Head of caudate nucleus (tissue), 42 donors: ENCODE measurements at places on chromosomes 11 and 22.

- no peak for DNase-seq
Observed at GRCh38 chr22:37505989-37506388, 13.2 kb downstream of the CARD10 start.

DNA sequence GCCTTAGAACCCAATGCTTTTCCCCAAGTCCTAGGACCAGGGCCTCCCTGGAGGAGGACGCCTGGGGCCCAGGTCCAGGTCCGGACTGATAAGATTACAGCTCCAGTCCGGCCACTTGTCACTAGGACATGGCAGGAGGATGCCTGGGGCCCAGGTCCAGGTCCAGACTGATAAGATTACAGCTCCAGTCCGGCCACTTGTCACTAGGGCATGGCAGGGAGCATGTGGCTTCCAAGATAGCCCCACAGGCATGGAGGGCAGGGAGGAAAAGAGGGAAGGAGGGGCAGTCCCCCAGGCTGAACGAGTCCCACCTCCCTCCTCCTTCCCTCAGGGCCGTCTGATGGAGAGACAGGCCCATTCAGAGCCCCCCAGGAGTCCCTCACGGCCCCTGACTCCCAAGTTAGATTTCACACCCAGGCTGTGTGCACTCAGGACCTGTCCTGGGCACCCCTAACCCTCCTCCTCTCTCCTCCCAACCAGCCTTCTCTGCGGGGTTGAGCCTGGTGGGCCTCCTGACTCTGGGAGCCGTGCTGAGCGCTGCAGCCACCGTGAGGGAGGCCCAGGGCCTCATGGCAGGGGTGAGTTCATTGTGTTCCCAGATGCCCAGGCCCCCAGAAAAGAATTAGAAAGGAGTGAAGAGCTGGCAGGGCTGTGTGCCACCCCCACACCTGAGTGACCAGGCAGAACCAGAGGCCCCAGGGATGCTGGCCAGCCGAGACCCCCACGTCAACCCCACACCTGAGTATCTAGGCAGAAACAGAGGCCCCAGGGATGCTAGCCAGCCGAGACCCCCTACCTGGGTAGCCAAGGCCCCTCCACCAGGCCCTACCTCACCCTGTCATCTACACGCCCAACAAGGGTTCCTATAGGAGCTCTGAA is 2.1 kb downstream of the TSPAN32 start:
- DNase-seq, result no peak

DNA sequence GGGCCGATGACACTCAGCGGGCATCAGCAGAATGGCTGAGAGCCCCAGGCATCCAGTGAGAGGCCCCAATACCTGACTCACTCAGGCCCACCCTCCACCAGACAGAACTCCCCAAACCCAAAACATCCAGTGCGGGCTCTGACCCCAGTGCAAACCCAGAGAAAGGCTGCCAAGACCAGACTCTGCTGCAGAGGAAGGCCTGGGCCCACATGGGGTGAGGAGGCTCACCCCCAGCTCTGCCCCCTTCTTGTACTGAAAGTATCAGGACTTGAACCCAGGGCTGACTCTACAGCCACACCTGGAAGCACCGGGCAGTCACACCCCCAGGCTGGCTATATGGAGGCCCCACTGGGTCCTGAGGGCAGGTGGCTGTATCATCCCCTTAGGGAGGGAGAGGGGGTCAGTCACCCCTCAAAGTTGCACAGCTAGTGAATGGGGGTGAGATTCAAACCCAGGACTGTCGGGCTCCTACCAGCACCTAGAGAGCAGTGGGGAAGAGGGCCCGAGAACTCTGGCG is 49.3 kb downstream of the IGLL1 start:
- no peak for DNase-seq

- no peak for DNase-seq
Observed at GRCh38 chr11:59192446-59193020, 20.2 kb downstream of the MPEG1 start.

DNA sequence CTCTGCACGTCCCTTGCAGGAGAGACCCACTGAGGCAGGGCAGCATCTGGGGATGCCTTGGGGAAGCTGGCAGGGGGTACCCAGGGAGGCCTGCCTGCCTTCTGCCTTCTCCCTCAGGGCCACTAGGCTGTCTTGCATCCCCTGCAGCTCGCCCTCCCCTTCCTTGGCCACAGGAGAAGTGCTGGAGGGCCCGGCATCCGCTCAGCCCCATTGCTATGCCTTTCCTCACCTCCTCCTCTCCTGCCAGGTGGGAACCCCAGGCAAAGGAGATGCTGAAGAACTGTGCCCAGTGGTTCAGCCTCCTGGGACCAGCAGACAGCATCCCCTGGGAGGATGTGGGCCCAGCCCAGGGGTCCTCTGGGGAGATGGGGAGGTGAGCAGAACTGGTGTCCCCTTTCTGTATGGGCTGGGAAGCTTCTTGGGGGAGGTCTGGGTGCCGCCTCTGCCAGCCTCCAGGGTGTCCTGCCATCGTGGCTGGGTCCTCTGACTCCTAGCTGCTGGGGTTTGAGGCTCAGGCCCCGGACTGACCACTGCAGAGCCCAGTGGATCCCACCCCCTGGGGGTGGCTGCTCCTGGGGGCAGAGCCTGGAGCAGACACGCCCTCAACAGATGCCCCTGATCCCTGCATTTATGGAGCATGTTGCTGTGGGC is 20.6 kb downstream of the MRGPRG start:
- no peak for DNase-seq

- no peak for DNase-seq
Observed at GRCh38 chr22:29621761-29622526, 18.5 kb downstream of the NF2 start.

DNA sequence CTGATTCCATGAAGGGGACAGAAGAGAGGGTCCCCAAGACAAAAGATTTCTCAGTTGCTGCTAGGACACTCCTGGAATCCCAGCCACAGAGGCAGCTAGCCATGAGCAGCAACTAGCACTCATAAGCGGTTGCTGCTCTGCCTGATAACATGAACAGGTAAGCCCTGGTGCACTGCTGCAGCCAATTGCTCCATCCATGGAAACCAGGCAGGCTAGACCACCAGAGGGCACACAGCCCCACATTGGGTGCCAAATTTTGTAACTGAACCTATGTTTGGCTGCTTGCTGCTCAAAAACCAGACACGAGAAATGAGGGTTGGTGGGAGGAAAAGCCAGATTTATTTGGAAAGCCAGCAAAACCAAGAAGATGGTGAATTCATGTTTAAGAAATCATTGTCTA is 21.9 kb upstream of the QSER1 start:
- DNase-seq, result no peak

GRCh38 chr11:46895821-46896220 is 22.5 kb downstream of the LRP4 start:
- peak; percentile 55 for DNase-seq

GRCh38 chr11:70872955-70873735 is 379.2 kb downstream of the SHANK2 start:
- DNase-seq, result no peak

- peak; percentile 40 for DNase-seq
Observed at GRCh38 chr11:135075740-135076139, 663.7 kb upstream of the B3GAT1 start.

DNA sequence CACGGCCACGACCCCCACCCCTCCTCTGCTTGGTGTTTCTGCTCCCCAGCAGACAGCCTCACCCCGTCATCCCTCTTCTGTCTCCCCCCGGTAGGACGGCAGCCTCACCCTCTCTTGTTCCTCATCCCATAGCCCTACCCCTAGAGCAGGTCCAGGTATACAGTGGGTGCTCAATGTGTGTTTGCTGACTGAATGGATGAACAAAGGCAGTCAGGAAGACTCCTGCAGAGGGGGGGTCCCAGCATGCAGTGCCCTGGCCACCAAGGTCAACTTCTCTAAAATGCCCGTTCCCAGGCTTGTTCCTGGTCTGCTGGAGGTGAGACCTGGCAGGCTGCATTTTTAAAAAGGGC is 34.7 kb upstream of the FADD start:
- DNase-seq, result no peak

- no peak for DNase-seq
Observed at GRCh38 chr22:33898121-33898520, 22.2 kb downstream of the LARGE1 start.

DNA sequence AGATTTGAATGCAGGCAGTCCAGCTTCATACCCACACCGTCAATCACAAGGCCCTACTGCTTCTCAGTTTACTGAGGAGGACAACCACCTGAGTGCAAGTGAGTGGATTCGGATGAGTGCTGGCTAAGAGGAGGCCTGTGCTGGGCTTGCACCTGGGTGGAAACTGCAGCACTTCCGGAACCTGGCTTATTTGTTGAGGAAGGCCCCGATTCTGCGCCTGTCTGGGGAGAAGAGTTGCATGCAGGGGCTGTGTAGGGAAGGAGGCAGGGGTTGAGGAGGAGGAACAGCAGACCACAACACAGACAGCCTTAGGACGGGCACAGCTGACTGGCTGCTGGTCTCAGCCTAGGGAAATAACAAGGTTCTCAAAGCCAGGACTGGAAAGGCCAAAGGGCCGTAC is 20.8 kb downstream of the ABTB2 start:
- no peak for DNase-seq

DNA sequence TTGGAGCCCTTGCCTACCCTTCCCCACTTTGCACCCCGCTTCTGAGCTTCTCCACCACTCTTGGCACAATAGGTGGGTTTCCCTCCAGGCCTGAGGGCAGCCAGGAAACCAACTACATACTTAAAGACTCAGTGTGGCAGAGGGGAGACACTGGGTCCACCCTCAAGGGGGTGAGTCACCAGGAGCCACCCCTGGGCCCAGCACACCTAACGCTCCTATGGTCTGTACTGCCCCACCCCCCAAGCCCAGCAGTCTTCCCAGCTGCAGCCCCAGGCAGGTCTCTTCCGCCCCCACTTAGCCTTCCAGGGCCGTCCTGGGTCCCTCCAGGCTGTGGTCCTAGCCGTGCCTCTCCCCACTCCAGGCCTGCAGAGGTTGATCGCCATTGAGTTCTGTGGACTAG is 3.2 kb upstream of the TMPRSS13 start:
- DNase-seq, result no peak

DNA sequence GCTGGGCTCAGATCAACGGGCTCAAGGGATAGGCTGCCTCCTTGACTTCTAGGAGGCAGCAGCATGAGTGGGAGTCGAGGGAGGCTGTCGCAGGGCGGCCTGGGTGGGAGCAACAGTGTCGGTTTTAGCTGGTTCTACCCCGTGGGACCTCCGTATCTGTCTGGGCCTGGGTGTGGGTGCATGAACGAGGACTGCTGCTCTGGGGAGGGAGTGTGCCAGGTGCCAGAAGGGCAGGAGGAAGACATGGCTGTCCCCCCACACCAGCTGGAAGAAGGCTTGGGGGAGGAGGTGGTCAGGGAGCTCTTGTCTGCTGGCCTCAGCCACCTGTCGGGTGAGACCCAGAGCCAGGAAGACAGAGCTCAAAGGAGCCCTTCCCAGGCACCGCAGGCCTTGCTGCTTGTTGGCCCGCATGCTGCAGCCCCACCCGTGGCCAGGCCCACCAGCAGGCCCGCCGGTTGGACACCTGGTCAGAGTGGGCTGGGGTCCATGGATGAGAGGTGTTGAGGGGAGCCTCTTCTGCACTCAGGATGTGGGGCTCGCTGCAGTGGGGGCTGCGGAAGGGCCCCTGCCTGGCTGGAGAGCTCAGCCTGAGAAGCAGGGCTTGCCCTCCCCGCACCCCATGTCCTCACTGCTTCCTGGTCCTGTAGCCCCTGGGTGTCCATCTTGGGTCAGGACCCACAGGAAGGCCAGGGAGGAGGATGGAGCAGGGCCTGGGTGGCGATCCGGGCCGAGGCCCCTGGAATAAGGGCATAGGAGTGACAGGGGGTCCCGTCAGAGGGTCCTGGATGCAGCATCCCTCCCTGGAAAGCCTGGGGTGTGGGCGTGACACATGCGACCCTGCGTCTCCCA is 3.4 kb downstream of the CEND1 start:
- DNase-seq, result no peak

GRCh38 chr22:44365191-44365590 is 52.4 kb upstream of the SHISAL1 start:
- DNase-seq, result no peak

- no peak for DNase-seq
Observed at GRCh38 chr11:54558407-54558806, 45.4 kb downstream of the OR4C46 start.

GRCh38 chr11:78082146-78082545 is 2.5 kb upstream of the NDUFC2 start:
- no peak for DNase-seq

- DNase-seq, result no peak
Observed at GRCh38 chr22:40748388-40749355, 69.4 kb downstream of the MCHR1 start.

DNA sequence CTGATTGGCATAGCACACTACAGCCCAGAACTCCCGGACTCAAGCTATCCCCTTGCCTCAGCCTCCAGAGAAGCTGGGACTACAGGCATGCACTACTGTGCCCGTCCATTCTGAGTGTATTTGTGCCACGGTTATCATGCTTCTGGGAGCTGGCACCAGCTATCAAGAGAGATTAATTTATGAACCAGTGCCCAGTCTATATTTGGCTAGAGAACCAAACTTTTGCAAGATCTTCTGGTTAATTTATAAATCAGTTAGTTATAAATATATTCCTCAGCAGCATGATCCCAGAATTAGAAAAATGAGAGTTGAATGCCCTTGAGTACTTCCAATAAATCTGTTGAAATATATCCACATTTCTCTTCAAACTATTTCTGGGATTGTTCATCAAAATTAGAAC is 67.5 kb upstream of the OR5AN1 start:
- DNase-seq, result no peak

DNA sequence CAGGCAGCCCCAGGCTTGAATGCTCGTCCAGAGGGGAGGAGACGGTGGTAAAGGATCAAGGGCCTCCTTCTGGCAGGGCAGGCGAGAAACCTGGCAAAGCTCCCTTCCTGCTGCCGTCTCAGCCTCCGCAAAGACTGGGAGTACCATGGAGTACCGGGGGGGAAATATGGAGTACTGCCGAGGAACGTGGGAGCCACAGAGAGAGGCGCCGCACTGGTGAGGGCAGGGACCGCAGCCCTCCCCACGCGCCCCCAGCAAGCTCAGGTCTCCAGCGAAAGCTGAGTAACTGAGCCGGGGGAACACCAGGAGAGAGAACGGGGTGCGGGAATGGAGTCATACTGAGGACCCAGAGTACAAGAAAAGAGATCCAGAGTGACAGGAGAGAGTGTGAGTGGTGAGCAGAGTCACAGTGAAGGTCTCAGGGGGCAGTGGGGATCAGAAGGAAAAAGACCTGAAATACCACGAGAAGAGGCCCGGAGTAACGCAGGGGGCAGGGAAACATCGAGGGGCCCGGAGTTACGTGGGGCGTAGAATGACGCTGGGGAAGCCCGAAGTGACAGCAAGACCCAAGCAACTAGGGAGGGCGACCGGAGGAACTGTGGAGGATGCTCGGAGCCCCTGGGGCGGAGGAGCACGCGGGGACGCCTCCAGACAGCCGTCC is 740 bp downstream of the EML3 start:
- DNase-seq, result peak; percentile 74

DNA sequence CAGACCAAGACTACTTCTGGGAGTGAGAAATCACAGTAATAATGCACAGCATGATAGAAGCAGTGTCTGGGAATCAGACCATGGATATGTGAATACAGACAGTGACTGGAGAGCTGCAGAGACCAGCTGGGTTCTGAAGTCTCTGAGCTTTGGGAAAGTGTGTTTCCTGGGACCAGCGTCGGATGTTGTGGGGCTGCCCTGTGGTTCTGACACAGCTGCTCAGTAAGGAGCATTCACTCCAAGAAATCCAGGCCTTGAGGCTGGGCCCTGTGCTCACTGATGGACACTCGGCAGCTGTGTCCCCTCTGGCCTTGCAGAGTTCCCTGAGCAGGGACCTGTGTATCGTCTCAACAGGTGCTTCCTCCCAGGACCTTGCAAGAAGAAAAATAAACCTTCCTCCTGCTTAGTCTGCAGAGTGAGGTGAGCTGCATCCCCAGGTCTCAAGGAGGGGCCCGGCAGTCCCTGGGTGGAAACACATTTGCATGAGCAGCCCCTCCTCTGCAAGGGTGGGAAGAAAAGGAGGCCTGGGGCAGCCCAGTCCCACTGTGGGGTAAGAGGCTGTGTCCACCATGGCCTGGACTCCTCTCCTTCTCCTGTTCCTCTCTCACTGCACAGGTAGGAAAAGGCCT is 107.9 kb downstream of the VPREB1 start:
- DNase-seq, result no peak
